Vagina (tissue), 2 donors: ENCODE measurements at places on chromosomes 1 and 21.

- peak; percentile 40 for DNase-seq
Observed at GRCh38 chr1:166080277-166080966, 86.4 kb downstream of the FAM78B start.

DNA sequence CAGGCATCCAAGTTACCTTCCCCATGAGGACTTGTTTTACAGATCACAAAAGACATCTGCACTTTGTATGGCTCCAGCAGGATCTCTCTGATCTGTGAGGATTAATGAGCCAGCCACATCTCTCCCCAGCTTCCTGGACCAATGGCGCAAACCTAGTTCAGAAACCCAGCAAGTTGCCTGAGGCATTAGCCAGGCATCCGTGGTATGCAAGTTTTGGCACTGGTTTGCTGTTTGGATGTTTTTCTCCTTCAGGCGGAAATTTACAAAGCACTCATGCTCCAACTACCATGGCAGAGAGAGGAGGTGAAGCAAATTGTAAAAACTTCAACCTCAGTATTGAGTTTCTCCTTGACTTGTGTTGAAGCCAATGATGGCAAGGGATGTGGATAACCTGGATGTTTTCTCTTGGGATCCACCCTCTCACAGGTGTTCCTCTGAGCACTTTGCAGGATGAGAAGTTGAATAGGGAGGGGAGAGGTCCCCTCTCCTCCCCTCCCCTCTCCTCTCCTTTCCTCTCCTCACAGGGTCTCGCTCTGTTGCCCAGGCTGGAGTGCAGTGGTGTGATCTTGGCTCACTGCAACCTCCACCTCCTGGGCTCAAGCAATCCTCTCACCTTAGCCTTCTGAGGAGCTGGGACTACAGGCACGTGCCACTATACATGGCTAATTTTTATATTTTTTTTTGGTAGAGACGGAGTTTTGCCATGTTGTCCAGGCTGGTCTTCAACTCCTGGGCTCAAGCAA is 25.6 kb upstream of the ENO1 start:
- no peak for DNase-seq

DNA sequence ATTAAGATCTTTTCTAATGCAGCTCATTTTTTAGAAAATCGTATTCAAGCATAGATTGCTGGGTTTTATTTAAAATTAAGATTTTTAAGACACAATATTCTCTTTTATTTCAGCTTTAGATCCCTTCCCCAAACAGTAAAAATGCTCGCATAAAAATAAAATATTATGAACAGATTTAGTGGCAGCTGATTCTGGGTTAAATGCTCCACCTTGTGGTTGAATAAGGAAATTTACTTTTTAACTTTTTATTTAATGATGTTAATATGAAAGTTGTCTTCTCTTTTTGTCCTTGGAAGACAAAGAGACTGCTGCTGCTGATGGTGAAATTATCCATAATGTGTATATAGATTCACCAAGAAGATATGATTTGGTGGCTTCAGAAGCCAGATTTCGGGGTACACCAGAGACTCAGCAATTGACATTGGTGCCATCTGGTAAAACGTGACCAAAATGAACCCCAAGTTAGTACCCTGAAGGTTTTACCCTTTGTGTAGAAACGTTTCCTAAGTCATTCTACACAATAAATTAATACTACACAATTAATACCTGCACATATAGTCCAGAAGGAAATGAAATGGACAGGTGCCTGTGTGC is 128.0 kb downstream of the ADAMTS1 start:
- no peak for DNase-seq

DNA sequence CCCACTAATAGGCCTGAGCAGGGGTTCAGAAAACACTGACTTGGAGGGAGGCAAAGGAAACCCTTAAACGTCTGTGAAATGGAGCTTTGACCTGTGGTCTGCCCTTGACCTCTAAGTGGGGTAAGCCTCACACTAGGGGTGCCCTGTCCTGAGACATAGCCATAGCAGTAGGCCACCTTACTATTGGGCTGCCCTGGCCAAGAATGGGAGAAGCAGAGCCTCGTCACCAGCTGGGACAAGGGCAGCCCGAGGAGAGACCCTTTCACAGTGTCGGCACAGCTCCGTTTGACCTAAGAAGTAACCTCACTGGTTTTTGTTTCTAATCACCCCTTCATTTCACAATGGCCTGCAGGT is 26.4 kb upstream of the IFNAR2 start:
- no peak for DNase-seq

DNA sequence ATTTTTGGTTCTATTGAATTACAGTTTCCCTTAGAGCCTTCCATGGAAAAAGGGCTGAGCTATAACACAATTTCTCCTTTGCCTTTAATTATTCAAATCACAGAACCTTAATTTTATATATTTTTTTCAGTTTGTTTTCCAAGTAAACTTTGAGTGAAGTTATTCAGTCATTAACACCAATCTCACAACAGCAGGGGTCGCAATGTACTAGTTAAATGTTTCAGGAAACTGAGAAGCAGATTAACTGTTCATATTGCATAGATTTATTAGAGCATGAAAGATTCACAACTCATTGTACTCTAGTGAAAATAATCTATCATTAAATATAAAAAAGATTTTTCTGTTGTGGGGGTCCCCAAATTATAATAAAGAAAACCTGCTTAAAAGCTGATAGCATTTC is 64.1 kb downstream of the KIFAP3 start:
- no peak for DNase-seq

GRCh38 chr1:42692911-42693310 is 10.7 kb downstream of the YBX1 start:
- DNase-seq: no peak

- no peak for DNase-seq
Observed at GRCh38 chr1:62722796-62723195, 34.6 kb upstream of the DOCK7 start.

DNA sequence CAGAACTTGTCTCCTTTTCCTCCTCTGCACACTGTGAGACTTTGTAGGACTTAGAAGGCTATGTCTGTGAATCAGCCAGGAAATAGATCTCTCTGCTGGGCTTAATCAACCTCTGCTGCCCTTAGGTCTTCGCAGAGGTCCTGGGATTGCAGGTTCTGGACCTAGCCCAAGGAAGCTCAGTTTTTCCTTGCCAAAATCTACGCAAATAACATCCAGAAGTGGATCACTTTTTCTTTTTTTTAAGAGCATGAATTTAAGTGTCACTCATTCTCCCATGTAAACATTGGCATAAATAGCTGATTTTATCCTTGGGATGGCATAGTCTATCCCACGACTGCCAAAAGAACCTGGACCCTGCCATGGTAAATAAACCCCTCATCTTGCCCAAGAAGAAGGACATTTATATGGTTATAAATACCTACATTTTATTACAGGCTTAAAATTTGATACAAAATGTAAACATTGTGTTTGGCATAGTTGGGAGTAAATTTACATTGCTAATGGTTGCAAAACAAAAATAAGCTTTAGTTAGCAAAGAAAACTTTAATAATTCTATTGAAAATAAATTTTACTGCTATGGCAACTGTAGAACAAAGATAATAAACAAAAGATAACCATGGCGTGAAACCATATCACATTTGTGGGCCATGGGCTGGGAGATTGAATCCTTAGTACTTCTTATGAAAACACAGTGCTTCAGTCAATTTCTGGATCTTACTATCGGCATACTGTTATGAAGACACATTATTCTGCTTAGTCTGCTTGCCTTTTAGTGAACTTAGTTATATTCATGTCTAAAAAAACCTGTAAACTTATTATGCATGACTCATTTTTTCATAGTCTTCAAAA is 24.5 kb upstream of the DISC1 start:
- DNase-seq: no peak

- no peak for DNase-seq
Observed at GRCh38 chr21:41241341-41241740, 73.4 kb downstream of the BACE2 start.

- no peak for DNase-seq
Observed at GRCh38 chr1:18064534-18064933, 43.1 kb upstream of the IGSF21 start.

DNA sequence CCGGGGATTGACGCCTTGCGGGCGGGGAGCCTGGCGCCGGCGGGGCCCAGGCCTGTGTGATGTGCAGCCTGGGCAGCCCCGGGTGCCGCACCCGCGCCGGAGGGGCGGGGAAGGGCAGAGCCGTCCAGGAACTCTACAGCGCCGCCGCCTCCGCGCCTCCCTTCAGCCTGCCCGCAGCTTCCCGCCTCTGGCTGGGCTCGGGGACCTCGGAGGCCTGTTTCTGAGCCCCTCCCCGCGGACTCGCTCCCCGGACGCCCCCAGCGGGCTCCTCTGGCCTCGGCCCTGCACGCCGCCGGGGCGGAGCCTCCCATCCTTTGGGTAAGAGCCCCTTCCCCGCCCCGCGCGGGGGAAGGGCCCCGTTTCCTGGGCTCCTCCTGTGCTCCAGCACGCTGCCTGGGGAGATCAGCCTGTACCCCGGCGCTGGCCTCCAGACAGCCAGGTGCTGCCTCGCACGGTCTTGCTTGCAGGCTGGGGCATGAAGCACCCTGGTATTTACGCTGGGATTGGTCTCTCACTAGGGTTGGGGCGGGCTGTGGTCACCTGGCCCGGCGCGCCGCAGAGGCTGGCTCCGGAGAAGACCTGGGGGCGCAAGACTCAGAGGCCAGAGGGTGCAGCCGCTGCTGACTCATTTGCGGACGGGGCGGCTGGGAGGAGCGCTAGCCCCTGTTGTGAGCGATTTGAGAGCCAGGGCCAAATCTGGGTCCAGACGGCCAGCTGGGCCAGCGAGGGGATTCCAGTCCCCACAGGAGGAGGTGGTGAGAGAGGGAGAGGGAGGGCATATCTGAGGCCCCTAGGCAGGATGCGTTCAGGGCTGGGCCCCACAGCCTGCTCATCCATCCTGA is 5.7 kb upstream of the ACOT11 start:
- no peak for DNase-seq

GRCh38 chr21:46483300-46484295 is 24.9 kb downstream of the DIP2A start:
- no peak for DNase-seq

DNA sequence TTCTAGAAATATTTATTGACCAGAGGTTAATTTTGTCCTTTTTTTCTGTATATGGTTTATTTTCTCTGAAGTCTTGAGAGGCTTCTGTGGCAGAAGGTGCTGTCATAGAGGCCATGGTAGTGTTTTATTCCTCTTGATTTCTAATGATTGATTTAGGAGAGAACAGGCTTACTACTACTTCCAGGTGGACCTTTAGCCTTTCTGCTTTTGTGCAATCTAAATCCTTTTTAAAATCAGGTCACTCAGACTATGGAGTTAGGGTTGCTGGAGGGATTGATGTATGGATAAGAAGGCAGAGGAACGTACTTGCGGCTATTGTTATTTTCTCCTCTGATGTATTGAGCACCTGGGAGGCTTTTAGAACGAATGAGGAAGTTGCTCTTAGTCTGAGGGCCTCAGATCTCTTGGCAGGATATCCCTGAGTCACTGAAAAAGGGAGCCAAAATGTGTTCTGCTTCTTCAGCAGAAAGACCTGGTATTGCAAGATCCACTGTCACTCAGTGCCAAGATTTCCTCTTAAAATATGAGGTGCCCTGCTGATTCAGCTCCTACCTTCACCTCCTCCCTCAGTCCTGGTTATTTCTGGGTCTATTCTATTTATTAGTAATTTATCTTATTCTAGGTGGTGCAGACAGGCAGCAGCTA is 277.4 kb downstream of the ZNF648 start:
- no peak for DNase-seq

DNA sequence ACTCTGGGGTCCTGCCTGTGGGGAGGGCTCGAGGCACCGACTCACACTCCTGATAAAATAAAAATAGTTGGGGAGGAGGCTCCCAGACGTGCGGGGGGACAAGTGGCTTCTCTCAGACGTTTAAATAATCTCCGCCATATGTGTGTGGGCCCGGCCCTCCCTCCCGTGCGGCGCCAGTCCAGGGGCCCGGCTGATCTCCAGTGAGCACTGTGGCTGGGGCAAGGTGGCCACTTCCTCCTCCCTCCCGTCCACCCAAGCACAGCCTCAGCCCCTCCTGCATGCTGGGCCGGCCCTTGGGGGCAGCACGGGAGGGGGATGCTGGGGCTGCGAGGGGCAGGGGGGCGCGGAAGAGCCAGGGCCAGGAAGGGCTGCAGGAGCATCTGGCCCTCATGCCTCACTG is 4.0 kb upstream of the PLCH2 start:
- DNase-seq: no peak

GRCh38 chr1:75723989-75724471 is 479 bp upstream of the ACADM start:
- no peak for DNase-seq
